A549 treated with Hydrocortisone at 1 μM for 4 hours (cell line): ENCODE measurements at places on chromosomes 7 and 10. TPM values are rescaled to one million over a fixed set of nuclear protein-coding genes. Genes with fewer than 3 reads are reported as not detected.

The LRIT1 gene
- total RNA-seq, result not detected in 5 replicates

The SLC26A4 gene
- 0.09 to 0.14 TPM (median 0.10 TPM) in 5 replicates for total RNA-seq

The GIGYF1 gene
- 14.9 to 18.4 TPM (median 16.5 TPM) in 5 replicates for total RNA-seq

The MCM10 gene
- total RNA-seq, result 19.7 to 26.7 TPM (median 21.8 TPM) in 5 replicates

The ATG9B gene
- total RNA-seq, result 0.34 to 1.1 TPM (median 0.70 TPM) in 5 replicates

The LRMDA gene
- total RNA-seq, result 3.6 to 5.1 TPM (median 4.4 TPM) in 5 replicates

The HOXA3 gene
- 3.7 to 6.1 TPM (median 5.6 TPM) in 5 replicates for total RNA-seq

The SLC26A5 gene
- total RNA-seq, result not detected in 5 replicates

The ACADSB gene
- total RNA-seq, result 5.6 to 9.9 TPM (median 8.7 TPM) in 5 replicates

The THNSL1 gene
- 3.6 to 4.8 TPM (median 4.3 TPM) in 5 replicates for total RNA-seq

The GPER1 gene
- total RNA-seq, result 0.93 to 1.3 TPM (median 1.2 TPM) in 5 replicates

The PDZD8 gene
- total RNA-seq, result 19.2 to 34.2 TPM (median 25.2 TPM) in 5 replicates

The FGFR2 gene
- 0.28 to 0.60 TPM (median 0.43 TPM) in 5 replicates for total RNA-seq

The FOXI2 gene
- total RNA-seq, result not detected in 5 replicates

The CRYGN gene
- total RNA-seq, result not detected in 5 replicates

The LHFPL3 gene
- not detected in 5 replicates for total RNA-seq

The TRIM74 gene
- total RNA-seq, result 0.31 to 0.55 TPM (median 0.51 TPM) in 5 replicates

The ACTR3C gene
- not detected in 5 replicates for total RNA-seq

The MOGAT3 gene
- not detected in 5 replicates for total RNA-seq

The PDE6C gene
- not detected in 5 replicates for total RNA-seq

The SEMA3C gene
- 45.2 to 85.7 TPM (median 75.5 TPM) in 5 replicates for total RNA-seq

The LIMK1 gene
- total RNA-seq, result 29.7 to 34.2 TPM (median 32.1 TPM) in 5 replicates

The SAP25 gene
- 0.18 to 0.85 TPM (median 0.21 TPM) in 4 of 5 replicates, not detected in the other for total RNA-seq

The NYAP1 gene
- total RNA-seq, result 3.0 to 7.0 TPM (median 5.1 TPM) in 5 replicates

The ACBD7 gene
- 0.97 to 1.4 TPM (median 1.1 TPM) in 5 replicates for total RNA-seq

The C7orf33 gene
- total RNA-seq, result not detected in 5 replicates

The CALY gene
- 0.45 to 0.71 TPM (median 0.59 TPM) in 5 replicates for total RNA-seq

The ASB10 gene
- total RNA-seq, result not detected in 5 replicates

The OGDHL gene
- 0.22 to 0.40 TPM (median 0.29 TPM) in 5 replicates for total RNA-seq

The NUTM2D gene
- 0.96 to 1.4 TPM (median 1.2 TPM) in 5 replicates for total RNA-seq

The PLEKHS1 gene
- total RNA-seq, result 0.06 to 0.09 TPM (median 0.07 TPM) in 4 of 5 replicates, not detected in the other

The NXPH1 gene
- not detected in 5 replicates for total RNA-seq

The SOSTDC1 gene
- not detected in 5 replicates for total RNA-seq

The CACNB2 gene
- not detected in 5 replicates for total RNA-seq

The PPP1R3A gene
- not detected in 5 replicates for total RNA-seq
